Esophagus mucosa (tissue), 1 donor: ENCODE measurements at places on chromosomes 7 and 10. TPM values are rescaled to one million over a fixed set of nuclear protein-coding genes. Genes with fewer than 3 reads are reported as not detected.

GRCh38 chr7:124924906-124925305 is 4.7 kb downstream of the POT1 start:
- no peak for ATAC-seq

- ATAC-seq = no peak
Observed at GRCh38 chr7:41446606-41447449, 256.1 kb downstream of the INHBA start.

Gene OR6V1
- not detected for total RNA-seq

DNA sequence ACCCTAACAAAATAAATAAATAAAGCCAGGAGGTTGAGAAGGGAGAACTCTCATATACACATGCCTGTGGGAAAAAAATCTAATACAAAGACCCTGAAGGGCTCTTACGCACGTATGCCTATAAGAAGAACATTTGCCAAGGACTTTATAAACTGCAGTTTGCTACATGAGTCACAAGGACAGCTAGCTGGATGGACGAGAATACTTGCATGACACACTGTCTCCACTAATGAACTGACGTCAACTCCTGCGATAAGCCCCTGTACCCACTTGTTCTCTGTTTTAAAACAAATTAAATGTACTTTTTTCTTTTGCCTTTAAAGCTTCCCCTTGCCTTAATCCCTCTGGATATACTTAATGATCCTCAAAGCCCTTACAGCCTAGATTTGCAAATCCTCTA is 374.6 kb upstream of the GHITM start:
- no peak for ATAC-seq

DNA sequence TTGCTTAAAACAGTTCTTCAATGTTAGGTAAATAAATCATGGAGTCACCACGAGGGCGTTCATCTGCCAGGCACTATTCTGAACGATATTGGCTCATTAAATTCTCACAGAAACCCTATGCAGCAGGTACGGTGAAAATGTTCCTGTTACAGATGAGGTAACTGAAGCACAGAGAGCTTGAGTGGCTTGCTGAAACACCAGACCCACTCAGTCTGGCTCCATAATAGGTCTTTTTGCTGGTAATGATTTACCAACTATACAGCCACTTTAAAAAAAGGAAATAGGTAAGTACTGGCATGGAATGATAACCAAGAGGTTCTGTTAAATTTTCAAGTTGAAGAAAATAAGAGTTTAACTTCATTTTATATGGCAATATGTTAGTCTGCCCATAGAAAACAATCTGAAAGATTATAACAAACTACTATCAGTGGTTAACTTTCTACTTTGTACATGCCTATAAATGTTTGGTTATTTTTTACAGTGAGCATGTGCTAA is 1.3 kb upstream of the TM9SF3 start:
- no peak for ATAC-seq

Gene PIP
- total RNA-seq = 0.56 TPM

GRCh38 chr10:55144001-55144400 is 343.0 kb upstream of the PCDH15 start:
- ATAC-seq = no peak

DNA sequence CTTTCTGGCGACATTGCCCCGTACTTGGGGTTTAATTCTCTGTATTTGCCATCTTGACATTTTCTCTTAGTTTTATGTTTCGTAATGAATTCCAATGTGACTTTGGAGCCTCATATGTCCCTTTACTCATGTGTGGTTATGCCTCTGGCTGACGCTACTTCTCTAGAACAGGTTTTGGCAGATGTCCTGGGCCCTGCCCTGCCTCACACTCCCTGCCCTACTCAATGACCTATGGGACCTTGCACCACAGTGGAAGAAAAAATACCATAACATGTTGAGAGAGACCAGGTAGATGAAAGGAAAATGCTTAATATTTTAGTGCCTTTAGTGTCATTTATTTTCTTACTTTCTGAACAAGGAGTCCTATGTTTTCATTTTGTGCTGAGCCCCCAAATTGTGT is 400.5 kb downstream of the TFEC start:
- no peak for ATAC-seq

- no peak for ATAC-seq
Observed at GRCh38 chr10:122510736-122511135, 49.4 kb downstream of the HTRA1 start.

DNA sequence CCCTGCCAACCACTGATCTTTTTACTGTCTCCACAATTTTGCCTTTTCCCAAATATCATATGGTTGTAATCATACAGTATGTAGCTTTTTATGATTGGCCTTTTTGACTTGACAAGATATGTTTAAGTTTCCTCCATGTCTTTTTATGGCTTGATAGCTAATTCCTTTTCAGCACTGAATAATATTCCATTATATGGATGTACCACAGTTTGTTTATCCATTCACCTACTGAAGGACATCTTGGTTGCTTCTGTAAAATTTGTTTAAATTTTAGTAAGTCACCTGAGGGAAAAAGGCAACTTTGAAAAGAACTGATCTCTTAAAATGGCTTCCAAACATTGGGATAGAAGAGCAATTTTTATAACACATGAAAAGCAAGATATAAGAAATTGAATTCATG is 43.5 kb downstream of the ATRNL1 start:
- ATAC-seq = no peak

Gene PLEKHS1
- total RNA-seq = 1.0 TPM

Gene GPR37
- 5.9 TPM for total RNA-seq

DNA sequence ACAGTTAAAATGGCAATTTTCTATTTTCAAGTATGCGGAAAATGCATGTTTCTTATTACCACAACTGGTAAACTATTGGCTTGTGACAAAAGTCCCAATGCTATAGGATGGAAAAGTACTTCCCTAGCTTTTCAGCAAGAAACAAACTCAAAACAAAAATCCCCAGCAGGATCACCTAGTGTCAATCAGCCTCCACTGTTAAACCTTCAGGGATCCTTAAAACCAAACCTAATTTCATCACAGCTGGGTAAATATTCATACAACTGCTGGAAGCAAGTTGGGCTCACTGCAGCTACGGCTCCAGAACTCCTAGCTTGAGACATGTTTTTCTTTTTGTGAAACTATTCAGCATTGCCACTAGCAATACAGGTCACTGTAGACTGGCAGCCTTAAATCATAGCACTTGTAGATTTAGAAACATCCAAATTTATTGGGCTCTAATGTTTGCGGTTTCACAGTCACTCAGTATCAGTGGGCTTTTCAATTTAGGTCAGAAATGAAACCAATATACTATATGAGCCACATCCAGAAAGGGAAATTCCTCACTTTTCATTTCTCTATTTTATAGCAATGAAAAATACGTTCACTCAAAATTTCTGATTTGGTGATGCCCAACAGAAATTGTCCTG is 145.2 kb upstream of the ANK3 start:
- no peak for ATAC-seq

- no peak for ATAC-seq
Observed at GRCh38 chr7:152922318-152923081, 162.9 kb downstream of the ACTR3B start.

DNA sequence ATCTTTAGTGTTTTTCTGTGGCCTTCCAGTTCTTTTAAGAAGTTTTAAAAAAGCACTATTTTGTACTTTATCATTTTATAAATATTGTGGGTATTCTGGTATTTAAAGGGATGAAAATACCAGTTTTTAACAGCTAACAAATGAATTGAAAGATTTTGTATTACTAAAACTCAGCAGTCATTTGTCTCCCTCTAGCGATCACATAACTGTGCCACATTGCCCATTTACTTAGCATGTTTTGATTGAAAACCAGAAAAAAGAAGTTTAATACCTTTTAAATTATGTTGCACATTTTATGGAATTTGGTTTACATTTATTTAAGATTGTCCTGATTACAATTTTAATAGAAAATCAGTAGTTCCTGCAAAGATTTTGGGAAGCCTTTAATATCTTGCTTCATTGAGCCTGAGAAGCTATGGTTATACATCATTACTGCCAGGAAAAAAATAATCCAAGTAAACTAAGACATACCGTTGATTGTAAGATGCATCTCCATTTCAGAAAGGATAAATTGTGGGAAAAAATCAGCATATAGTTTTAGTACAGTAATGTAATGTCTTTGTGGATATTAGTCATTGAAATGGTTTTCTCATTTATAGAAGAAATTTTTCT is 34.9 kb downstream of the TAX1BP1 start:
- ATAC-seq = no peak

DNA sequence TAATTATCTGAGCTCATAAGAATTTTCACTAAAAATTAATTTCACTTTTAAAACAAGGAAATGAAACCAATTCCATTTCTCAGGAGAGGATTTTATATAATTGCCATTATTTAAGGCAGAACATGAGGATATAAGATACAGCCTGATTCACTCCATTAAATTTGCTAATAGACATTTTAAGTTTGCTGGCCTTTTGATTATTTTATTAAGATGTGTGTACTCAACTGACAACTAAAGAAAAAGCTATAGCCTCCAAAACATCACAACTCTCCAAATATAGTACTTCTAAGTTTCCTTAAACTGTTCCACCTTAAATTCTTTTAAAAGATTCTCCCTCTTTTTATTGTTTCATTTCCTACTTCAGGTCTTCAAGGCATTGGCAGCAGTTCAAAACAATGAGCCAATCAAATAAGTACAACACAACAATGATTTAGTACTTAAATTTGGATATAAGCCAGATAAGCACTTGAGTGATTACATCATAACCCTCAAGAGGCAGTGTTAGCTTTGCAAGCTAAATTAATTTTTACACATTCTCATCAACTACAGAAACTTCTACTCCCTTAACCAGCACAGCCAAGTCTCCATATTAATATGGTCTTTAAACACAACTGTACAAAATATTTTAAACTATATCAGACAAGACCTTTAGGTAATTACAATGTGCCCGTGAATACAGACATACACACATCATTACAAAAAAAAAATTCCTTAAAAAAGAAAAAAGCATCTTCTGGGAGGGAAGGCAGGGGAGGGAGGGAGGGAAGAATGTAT is 121.8 kb downstream of the KMT2C start:
- ATAC-seq = peak; percentile 87

- no peak for ATAC-seq
Observed at GRCh38 chr7:151511270-151511669, 8.4 kb downstream of the RHEB start.

- no peak for ATAC-seq
Observed at GRCh38 chr7:134435161-134435920, 23.6 kb downstream of the AKR1B1 start.

Gene PHTF2
- total RNA-seq = 8.3 TPM

Gene TMEM178B
- total RNA-seq = 4.0 TPM

DNA sequence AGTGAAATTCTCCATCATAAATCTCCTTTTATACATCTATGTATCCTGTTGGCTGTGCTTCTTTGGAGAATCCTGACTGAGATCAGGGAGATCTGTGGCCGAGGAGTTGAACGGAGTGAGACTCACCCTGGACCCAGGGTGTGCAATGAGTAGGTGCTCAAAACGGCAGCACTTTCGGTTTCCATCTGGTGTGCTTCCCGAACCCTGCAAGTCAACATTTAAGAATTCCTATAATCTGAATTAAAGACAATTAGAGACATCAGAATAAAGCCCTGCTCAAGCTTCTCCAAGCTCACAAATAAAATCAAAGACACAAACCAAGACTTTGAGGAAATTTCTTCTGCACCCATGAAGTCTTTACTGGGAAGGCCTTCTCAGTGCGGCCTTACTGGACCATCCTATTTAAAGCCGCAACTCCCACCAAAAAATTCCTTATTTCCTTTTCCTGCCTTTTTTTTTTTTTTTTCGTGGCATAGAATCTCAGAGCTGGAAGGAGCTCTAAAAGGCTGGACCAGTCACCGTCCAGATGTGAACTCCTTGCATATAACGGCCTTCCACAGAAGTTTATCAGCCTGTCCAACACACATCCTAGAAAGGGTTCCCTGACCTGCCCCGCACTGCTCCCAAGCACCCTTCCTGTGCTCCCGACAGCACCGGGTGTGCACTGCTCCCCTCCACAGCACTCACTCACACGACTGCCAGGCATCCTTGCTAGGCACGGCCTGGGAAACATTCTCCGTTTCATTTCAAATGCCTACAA is 29.7 kb downstream of the GNA12 start:
- ATAC-seq = no peak

Gene HTRA1
- 15.3 TPM for total RNA-seq

DNA sequence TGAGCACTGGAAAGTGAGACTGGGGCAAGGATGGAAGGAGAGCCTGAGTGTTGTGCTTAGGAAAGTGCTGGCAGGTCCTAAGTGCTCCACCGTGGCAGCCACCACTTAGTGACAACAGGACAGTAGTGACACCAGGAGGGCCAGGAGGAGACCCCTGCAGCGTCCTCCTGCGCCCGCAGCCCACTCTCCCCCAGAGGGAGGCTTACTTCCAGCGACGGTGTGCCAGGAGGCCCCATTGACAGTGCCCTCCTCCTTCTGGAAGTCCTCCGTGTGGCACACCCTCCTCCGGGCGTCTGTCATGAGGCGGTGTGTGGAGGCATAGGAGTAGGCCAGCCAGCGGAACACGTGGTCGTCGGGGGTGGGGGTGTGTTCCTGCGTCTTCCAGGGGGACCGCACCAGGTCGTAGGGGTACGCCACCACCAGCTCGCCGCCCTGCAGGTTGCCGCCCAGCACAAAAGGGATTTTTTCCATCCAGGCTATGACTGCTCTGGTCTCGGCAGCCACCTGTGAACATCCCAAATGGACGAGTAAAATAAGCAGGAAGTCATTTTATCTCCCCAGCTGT is 95.6 kb downstream of the GPR26 start:
- ATAC-seq = no peak

GRCh38 chr7:32155712-32156111 is 85.5 kb upstream of the PDE1C start:
- ATAC-seq = peak; percentile 69

GRCh38 chr10:108872854-108873253 is 1050.5 kb downstream of the XPNPEP1 start:
- ATAC-seq = no peak

- ATAC-seq = peak; percentile 92
Observed at GRCh38 chr10:43340619-43341018, 30.8 kb upstream of the FXYD4 start.

- no peak for ATAC-seq
Observed at GRCh38 chr7:38506756-38507155, 124.4 kb downstream of the AMPH start.

Gene ACBD7
- 0.32 TPM for total RNA-seq

GRCh38 chr10:103350175-103350516 is 794 bp downstream of the PCGF6 start:
- no peak for ATAC-seq

Gene HOXA1
- 3.2 TPM for total RNA-seq

GRCh38 chr7:106480616-106481031 is 180.3 kb downstream of the CCDC71L start:
- no peak for ATAC-seq

- no peak for ATAC-seq
Observed at GRCh38 chr7:37107047-37107750, 341.5 kb downstream of the ELMO1 start.
